AG09309 (cell line): ENCODE measurements at places on chromosomes 12 and 14.

DNA sequence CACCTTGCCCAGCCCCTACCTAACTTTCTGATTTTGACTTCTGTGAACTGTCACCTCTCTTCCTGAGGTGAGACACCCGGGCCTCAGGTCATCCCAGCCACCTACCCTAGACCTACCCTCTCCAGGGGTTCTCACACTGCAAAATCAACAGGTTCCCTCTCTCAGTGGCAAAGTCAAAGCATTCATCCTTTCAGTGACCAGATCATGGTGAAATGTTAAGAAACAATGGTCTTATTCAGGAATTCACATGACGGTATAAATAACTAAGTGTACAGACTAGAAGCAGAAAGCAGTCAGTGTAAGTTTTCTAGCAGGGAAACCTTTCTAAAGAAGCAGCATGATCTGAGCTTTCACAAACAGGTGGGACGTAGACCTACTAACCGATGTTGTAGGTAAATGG, 133.4 kb downstream of the TMTC1 start:
- DNase-seq = no peak

- no peak for DNase-seq
Observed at GRCh38 chr12:50981319-50982239, 29.2 kb downstream of the HIGD1C start.

GRCh38 chr14:32998433-32998832, 59.8 kb downstream of the NPAS3 start:
- DNase-seq = peak; percentile 14

GRCh38 chr12:96250119-96250685, 56.0 kb downstream of the ELK3 start:
- no peak for DNase-seq
